CD4-positive, alpha-beta T cell (primary cell): ENCODE measurements at places on chromosomes 2 and 18. TPM values are rescaled to one million over a fixed set of nuclear protein-coding genes. Genes with fewer than 3 reads are reported as not detected.

GRCh38 chr2:23618265-23618664 lies 233.3 kb downstream of the KLHL29 start:
- no peak for DNase-seq

- DNase-seq = no peak
These were observed 175.0 kb downstream of the ALPK2 start for GRCh38 chr18:58453913-58454317.

DNA sequence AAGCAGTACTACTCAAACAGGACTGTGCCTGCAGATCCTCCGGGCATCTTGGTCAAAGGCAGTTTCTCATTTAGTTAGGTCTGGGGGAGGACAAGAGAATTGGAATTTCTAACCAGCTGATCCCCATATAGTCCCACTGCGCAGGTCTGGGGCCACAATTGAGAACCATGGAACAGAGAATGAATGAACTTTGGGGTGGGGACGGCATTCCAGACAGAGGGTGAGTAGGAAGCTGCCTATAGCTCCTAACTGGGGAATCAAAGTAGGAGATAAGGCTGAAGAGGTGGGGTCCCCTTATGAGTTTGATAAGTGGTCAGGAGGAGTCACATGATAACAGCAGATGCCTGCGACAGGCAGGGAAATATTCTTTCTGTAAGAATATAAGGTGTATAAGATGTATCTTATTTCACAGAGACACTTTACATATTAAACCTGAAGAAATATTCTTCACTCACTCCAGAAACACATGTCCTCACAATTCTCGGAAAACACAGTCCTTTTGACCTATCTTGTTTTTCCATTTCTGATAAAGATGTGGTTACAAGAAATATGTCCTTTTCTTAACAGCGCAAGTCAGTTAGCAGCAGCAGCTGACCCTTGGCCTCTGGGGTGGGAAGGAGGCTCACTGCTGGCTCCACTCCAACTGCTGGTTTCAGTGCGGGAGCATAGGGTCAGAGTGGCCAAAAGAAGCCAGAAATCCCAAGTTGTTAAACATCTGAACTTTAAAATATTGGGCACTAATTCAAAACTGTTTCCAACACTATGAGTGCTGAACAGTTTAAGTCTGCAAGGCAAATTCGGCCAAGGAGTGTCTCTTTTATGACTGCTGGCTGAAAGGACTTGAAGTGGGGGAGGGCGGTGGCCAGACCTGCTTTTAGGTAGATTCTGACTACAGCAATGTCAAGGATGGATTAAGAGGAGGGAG lies 12.6 kb upstream of the TMEM214 start:
- no peak for DNase-seq

DNA sequence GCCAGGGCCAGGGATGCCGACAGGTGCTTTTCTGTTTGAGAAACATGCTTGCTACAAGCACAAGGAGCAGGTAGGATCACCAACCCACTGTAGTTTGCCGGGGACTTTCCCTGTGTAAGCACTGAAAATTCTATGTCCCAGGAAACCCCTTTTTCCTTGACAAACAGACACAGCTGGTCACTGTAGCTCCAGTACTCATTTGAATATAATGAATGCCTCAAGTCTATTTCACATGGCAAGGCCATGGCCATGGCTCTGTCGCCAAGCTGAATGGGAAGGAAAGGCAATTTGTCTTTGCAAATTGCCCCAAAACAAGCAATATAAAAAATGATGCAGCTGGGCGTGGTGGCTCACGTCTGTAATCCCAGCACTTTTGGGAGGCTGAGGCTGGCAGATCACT lies 49.6 kb upstream of the IGFBP2 start:
- DNase-seq = no peak

DNA sequence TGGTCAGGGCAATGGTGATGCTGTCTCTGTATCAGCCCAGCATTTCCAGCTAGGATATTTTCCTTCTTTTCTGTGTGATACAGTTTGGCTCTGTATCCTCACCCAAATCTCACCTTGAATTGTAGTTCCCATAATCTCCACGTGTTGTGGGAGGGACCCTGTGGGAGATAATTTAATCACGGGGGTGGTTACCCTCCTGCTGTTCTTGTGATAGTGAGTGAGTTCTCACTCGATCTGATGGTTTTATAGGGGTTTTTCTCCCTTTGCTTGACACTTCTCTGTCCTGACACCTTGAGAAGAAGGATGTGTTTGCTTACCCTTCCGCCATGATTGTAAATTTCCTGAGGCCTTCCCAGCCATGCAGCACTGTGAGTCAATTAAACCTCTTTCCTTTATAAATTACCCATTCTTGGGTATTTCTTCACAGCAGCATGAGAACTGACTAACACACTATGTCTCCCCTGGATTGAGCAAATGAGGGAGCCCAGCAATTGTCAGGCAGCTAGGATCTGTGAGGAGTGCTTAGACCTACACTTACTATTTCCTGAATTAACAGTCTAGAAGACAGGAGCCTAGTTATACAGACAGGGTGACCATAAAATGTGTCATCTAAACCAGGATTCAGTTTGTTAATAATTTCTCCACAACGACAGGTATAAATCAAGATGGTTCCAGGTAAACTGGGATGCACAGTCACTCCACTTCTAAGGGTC lies 6.0 kb downstream of the SCN2A start:
- DNase-seq = no peak

GRCh38 chr18:10296491-10296890 lies 157.9 kb upstream of the APCDD1 start:
- DNase-seq = no peak

DNA sequence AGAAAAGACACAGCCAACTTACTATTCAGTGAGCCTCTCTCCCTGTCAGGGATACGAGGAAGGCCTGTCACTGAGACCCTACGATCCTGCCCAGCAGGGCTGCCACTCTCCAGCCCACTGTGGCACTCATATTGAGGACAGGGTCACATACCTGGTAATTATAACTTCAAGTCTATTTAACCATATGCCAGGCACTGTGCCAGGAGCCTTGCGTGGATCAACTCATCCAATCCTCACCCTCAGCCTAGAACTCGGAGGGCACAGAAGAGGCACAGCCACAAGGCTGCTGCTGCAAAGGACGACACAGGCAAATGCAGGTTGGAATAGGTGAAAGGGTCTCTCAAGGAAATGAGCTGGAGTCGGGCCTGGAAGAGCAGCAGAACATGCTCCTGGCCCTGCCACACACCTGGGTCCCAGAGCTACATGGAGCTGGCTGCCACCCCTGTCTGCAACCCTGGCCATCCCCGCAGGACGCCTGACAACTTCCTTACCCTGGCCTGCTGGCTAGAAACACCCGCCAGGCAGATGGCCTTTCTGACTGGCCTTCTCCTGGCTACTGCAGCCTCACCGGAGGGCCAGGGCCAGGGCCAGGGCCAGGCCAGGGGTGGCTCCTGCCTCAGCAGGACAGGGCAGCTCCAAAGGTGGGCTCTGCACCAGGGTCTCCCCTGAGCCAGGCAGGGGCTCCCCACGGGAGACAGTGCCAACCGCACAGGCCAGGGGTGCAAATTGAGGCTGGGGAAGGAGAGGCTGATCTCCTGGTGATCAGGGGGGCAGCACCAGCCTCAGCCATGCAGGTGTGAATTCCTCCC lies 32.1 kb upstream of the SLC66A3 start:
- DNase-seq = no peak

DNA sequence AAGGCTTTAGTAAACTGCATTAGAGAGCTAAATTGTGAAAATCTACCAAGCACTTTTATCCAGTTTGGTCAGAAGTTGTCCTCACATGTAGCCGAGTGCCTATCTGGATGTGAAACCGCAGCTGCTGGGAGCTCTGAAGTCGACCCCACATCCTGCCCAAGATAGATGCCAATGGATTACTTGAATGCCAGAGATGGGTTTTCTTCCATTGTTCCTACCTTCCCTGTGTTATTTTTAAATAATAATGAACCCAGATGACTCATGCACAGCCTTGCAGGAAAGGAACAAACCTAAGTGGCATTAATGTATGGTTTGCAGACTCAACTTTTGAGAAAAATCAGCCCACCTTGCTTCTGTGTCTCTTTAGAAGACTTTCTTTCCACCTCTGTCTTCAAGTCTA lies 408.5 kb downstream of the FBXO15 start:
- DNase-seq = no peak

- DNase-seq = no peak
These were observed 973.1 kb downstream of the TMEM182 start for GRCh38 chr2:103734911-103735310.

DNA sequence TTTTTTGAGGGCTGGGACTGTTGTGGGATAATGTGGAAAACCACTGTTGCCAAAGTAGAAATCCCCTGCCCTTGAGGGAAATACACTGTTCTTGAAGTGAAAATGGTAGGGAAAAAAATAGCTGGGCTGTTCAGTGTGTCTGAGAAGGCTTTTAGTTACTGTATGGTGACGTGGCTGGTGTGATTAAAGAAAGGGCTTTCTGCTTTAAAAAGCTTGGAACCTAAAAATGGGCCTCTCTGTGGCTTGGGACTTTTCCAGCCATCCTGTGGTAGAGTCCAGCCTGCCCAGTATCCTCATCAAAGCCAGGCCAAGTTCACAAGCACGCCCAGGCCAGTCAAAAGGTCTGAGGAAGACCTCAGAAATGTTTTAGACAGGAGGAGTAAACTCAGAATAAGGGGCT lies 6.8 kb downstream of the MGAT5 start:
- DNase-seq = no peak

DNA sequence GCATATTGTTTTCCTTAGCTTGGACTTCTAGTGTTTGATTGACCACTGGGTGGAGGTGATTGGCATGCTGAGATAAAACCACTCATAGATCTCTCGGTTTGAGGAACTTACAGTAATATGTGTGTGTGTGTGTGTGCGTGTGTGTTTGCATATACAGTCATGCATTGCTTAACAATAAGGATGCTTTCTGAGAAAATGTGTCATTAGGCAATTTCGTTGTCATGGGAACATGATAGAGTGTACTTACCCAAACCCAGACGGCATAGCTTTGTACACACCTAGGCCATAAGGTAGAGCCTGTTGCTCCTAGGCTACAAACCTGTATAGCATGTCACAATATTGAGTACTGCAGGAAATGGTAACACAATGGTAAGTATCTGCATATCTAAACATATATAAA lies 167.3 kb downstream of the NYAP2 start:
- no peak for DNase-seq

- DNase-seq = no peak
These were observed 145.4 kb upstream of the RIOK3 start for GRCh38 chr18:23307567-23308295.

GRCh38 chr2:19357402-19358241 lies 801 bp downstream of the OSR1 start:
- no peak for DNase-seq

GRCh38 chr2:100257939-100258338 lies 64.4 kb downstream of the LONRF2 start:
- DNase-seq = no peak

DNA sequence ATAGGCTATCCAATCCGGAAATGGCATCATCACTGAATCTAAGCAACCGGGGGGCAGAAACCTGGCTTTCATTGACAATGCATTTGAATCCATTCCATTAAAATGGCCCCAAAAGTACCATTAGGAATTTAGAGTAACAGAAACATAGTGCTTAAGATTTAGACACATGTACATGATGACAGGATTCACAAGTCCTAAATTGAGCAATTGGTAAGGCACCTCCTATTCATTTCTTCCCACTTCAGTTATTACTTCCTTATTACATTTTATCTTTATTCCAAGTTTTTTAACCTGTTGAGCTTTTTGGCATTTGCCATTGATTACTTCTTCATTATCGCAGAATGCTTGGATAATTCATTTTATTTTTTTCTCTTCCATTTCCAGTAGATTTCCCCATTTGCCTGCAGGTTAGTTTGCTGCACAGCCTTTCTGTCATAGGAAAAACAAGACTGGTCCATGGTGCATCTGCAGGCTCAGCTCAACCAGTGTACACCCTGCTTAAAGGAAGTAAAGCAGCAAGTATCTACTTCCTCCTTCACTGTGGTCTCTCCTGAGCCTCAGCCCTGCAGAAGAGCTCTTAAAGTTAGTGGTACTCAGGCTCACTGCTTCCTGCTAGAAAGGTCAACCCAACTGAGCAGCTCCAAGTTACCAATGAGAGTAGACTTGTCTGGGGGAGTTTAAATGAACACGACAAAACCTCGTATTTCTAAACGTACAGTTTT lies 89.2 kb downstream of the DOCK10 start:
- DNase-seq = peak; percentile 66

DNA sequence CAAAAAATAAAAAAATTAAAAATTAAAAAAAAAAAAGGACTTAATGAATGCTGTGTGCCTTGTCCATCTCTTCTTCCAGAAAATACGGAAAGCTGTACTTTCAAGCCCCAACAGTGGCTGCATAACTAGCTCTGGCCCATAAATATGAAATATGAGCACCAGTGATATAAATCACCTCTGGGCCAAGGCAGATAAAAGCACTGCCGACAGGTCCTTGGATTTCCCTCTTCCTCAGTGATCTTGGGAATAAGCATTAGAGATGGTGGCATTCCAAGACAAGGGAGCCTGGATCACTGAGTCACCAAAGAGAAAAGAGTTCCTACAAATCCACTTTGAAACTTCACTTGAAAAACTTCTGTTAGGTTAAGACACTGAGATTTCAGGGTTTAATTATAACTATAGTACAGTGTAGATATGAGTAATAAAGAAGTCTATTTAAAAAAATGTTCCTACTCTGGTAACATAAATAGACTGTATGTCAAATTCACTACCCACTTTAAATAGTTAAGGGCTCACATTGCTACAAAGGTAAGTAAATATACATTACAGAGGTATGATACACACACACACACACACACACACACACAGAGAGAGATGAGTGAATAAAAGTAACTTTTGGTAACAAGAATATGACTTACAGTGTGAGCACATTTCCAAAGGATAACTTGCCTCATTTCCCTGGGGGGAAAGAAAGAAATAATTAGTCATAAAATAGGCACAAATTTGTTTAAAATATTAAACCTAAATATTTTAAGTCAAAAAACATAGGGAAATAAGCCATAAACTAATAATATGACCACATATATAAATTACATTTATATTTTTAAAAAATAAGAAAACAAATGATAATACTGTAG lies 35.6 kb downstream of the PPP3R1 start:
- no peak for DNase-seq

GRCh38 chr2:69469375-69469774 lies 32.1 kb upstream of the NFU1 start:
- DNase-seq = no peak

DNA sequence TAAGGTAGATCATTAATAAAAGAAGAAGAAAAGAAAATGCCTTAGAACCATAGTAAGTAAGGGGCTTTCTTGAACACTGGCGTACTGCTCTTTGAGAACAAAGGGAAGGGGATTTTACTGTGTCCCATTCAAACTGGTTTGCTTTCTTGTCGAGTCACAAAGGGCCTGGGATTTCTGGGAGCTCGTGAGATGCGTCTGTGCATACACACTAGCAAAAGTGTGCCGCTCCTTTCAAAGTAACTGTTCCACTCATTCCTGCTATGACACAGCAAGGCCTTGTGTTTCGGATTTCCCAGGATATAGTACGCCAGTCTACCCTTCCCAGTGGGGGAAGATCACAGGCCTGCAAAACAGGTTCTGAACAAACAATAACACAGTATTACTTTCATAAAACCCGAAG lies 93.0 kb downstream of the KCTD18 start:
- DNase-seq = no peak

PLGLB2 gene
- 2.1 TPM for total RNA-seq

OSR1 gene
- not detected for total RNA-seq

TMEFF2 gene
- not detected for total RNA-seq

ERBB4 gene
- not detected for total RNA-seq
